ENCODE measurements at places on chromosomes 11 and 22.
A peak's percentile ranks its signal among the peaks of the same experiment; 100 is the strongest.

- DNase-seq = peak; percentile 38
Observed at GRCh38 chr11:65384301-65384889, 1.9 kb upstream of the SLC25A45 start.

DNA sequence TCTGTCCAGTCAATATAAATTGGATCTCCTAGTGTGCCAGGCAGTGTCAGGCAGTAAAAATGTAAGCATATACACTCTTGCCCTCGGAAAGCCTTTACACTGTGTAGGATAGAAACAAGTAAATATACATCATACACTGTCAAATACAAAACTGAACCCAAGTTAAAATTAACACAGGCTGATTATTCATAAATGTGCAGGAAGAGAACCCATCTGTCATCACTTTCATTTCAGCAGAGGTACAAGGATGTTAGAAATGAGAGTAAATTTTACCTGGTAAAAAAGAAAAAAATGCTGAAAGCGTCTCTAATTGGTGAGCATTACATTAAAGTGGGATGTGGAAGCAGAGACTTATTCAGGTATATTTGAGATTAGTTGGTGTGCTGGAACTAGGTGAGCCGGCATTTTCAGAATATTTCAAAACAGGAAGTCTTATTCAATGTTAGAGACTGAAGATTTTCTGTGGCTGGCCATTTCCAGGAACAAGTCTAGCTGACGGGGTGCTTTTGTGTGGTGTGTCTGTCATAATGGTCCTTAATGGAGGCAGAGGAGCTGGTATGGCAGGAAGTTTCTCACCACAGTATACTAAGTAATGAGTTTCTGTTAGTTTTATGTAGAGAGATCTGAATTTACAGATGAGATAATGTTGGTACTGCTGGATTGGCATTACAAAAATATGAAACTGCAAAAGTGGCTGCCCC lies 192.6 kb downstream of the CASP12 start:
- peak; percentile 94 for DNase-seq

DNA sequence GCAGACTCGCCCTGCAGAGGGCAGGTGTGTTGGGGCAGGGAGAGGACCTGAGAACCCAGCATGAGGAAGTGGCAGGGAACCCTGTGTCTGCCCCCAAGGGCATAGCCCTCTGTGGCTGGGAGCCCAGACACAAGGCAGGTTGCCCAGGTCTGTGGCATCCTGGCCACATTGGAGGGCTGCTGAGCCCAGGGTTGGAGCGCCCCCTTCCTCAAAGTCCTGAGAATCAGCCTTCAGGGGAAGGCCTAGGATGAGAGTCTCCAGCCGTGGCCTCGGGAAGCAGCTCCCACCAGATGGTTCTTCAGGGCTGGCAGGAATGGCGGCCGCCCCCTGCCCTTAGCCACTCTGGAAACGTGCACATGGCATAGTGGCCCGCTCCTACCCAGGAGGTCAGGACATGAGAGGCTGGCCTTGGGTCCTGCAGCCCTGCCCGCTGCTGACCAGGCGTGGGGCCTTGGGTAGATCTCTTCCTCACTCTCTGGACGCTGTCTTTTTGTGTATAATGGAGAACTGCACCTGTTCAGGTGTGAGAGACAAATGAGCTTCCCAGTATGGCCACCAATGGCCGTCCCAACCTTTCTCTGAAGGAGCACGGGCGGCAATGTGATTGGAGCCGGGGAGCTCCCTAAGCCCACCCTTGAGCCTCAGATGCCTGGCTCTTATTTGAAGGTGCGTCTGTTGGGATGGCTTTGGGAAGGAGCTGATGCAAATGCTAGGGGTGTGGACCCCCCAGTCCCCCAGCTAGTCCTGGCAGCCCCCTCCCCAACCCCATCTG lies 4.6 kb upstream of the CDC42BPG start:
- no peak for DNase-seq

GRCh38 chr11:12198251-12199222 lies 88.1 kb downstream of the MICAL2 start:
- no peak for DNase-seq

DNA sequence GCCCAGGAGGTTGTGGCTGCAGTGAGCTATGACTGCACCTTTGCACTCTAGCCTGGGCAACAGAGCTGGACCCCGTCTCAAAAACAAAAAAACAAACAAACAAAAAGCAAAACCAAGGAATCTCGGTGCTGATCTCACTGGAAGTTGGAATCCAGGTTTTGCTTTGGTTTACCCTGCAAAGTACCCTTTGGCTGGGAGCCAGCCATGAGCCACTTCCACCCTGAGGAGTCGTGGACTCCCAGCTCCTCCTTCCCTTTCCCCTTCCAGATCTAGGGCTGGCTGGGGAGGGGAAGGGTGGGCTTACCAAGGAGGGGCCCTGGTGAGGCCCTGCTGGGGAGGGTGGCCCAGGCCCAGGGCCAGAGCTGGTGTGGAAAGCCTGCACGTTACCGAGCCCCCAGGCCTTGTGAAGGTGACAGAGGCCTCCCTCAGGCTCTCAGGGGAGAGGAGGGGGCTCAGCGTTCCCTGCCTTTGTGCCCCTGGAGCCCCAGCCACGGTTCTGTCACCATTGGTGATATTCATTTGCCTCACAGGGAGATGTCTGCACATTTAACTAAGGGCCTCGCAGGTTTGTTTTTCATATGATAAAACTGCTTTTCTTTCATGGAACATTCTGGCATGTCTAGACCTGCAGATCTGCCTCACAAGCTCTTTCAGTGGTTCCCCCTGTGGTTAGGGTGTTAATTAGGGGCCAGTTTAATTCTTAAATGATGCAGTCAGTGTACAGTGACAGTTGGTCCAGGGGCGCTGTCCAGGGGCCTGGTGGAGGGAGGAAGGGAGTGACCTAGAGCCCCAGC lies 29.0 kb downstream of the FBLN1 start:
- no peak for DNase-seq

- DNase-seq = no peak
Observed at GRCh38 chr11:77062924-77063323, 3.8 kb upstream of the CAPN5 start.

DNA sequence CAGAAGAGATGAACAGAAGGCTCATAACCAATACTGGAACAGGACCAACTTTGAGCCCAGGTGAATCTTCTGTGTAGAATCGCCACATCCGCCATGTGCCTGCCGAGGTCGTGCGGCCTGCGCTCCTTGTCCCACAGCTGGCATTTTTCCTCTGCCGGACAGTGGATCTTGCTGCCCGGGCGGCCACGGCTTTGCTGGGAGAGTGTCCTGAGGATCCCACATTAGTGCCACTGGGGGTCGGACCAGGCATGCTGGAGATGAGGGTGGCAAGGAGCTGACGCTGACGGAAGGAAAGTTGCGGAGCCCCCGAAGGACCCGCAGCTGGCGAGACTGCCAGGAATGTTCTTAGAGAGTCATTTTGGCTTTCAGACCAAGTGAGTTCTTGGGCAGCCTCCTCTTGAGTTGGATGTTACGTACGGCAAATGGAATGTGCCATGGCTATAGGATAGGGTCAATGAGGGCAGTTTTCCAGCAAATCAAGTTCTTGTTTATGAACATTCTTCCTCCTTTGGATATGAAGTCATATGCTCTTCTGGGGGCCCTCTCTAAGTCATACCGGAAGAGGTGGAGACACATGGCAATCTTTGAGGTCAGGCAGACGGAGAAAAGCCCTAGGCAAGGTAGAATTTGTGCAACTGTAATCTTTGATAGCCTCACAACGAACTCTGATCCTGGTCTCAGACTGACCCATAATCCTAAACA lies 57.4 kb upstream of the NUP160 start:
- no peak for DNase-seq

DNA sequence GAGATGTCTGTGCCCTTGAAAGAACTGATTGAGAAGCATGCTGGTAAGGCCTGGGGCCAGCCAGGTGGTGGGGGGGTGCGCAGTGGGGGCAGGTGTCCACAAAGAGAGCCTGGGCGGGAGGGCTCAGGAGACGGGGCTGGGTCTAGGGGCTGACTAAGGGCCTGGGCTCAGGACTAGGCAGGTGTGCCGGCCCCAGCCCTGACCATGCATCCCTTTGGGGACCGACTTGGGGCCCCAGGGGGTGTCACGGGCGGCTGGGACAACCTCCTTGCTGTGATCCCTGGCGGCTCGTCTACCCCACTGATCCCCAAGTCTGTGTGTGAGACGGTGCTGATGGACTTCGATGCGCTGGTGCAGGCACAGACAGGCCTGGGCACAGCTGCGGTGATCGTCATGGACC lies 4.4 kb downstream of the NDUFV1 start:
- no peak for DNase-seq

DNA sequence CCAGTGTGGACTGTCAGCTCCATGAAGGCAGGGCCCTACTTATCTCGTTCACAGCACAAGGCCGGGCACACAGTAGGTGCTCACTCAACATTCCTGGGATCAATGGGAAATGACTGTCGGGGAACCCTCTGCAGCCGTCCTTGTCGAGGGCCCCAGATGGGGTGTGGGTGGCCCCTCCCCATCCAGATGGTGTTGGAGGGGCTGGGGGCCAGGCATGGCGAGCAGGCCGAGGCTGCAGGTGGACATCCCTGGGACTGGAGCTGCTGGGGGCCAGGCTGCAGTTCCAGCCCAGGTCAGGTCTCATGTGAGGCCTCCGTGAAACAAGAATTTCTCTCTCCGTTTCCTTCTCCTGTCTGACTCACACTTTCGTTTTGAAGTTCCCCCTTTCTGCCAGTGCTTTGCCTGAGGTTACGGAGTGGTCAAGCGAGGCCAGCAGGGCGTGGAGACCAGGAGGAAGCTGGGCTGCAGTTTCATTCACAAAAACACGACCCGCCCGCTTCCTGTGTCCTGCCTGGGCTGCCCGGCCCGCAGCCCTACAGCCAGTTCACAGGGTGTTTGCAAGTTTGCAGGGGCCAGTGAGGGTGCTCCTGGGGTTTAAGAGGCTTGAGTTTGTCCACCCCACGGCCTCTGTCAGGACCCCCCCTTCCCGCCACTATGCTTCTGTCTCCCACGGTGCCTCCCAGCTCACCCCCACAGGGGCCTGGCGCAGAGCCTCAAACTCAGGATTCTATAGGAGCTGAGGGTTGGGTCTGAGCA lies 4.5 kb downstream of the MYEOV start:
- peak; percentile 50 for DNase-seq

- DNase-seq = no peak
Observed at GRCh38 chr11:69842746-69843528, 23.7 kb upstream of the FGF3 start.

DNA sequence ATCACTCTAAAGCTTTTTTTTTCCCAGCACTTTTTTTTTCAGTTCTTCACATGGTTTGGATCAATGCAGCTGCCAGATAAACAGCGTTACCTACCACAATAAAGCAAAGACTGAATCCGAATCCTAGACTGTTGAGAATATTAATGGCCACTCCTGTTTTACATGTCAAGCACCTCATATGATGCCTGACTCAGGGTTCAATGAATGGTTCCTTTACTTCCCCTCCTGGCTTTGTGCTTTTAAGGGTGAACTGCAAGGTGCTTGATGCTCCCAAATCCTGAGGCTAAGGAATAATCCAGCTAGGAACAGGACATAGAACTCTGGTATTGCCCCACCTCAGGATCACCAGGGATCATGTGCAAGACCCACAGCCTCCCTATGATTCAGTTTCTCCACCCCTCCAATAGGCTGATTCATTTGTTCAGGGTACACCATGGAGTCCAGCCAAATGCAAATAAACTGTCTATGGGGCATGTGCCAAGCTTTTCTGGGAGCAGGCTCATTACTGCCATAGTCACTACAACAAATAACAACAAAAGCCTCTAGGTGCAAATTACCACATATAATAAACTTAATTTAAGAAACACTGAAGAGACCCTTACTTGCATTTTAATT lies 104.3 kb downstream of the GAB2 start:
- no peak for DNase-seq

GRCh38 chr11:118742304-118742703 lies 48.7 kb downstream of the DDX6 start:
- DNase-seq = no peak

- no peak for DNase-seq
Observed at GRCh38 chr11:1742371-1742770, 8.0 kb downstream of the IFITM10 start.

- DNase-seq = no peak
Observed at GRCh38 chr11:76838678-76839068, 22.0 kb upstream of the ACER3 start.

- DNase-seq = no peak
Observed at GRCh38 chr22:50236731-50237409, 8.0 kb downstream of the TUBGCP6 start.

GRCh38 chr22:30121960-30122359 lies 41.7 kb downstream of the HORMAD2 start:
- DNase-seq = no peak

DNA sequence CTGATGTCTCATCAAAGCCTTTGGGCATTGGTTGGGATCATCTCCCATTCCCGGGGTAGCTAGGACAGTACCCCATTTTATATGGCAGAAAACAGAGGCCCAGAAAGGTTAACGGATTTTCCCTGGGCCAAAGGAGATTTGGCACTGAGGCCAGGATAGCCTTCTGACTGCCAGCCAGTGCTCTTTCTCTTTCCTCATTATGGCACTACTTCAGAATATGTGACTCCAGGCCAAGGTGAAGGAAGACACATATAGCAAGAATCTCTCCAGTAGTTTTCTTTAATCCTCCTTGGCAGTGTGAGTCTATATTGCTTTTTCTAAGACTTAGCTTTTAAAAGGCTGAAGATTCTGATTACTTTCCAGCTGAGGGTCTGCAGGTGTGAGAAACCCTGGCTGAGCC lies 94.8 kb upstream of the AMOTL1 start:
- DNase-seq = no peak

DNA sequence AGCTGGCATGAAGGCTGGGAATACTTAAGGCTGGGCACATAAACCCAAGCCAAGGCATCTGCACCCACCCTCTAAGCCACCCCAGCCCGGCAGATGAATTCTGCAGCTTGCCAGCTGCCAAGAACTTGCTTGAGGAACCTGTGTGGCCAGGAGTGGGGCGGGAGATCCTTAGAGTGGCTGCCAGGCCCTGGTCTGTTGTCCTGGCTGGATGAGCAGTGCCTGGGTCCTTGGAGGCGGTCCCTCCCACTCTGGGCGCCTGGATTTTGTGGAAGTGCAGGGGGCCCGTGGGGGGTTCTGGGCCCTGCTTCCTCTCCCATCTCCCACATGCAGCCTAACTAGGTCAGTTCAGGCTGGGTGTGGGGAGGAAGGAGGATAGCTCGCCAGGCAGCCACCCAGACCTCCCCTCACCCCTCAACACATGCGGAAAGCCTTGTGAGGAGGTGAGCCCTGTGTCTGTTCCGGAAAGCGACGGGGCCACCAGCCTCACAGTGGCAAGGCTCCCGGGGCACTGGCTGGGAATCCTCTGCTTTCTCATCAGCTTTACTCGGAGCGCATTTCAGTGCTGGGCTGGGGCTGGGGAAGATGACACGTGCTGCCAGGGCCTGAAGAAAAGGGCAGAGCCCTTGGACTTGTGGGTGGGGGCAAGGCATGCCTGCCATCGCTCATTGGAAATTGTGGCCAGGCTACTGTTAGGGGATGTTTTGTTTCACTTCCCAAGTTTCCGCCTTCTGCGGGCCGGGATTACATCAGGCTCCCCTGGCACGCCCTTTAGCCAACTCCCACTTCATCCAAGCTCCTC lies 8.4 kb downstream of the DAGLA start:
- DNase-seq = no peak

GRCh38 chr22:25067851-25068421 lies 115.4 kb downstream of the KIAA1671 start:
- DNase-seq = peak; percentile 94

- DNase-seq = no peak
Observed at GRCh38 chr11:72466410-72466809, 32.1 kb upstream of the CLPB start.
